Glomerular endothelial cell (primary cell): ENCODE measurements at places on chromosomes 7 and 10. TPM values are rescaled to one million over a fixed set of nuclear protein-coding genes. Genes with fewer than 3 reads are reported as not detected.

IQCE gene
- total RNA-seq: 6.7 and 12.7 TPM in 2 replicates

SMURF1 gene
- 17.3 and 25.0 TPM in 2 replicates for total RNA-seq

AOAH gene
- 0.64 TPM in 1 of 2 replicates, not detected in the other for total RNA-seq

NPC1L1 gene
- not detected in 2 replicates for total RNA-seq

CLDN4 gene
- total RNA-seq: 0.93 and 9.4 TPM in 2 replicates

TRIM50 gene
- not detected in 2 replicates for total RNA-seq

DNA sequence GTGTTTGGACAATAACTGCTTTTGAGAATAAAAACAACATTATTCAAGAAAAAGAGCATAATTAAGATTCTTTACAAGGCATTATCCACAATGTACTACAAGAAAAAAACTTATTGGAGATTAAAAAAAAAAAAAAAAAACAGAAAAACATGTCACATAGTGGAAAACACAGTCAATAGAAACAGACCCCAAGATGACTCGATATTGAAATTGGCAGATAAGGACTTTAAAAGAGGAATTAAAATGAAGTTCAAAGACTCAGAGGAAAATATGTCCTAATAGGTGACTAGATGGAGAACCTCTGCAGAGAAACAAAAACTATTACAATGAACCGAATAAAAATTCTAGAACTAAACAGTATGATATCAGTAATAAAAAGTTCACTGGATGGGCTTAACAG, 248.9 kb downstream of the CALN1 start:
- DNase-seq: no peak

DNA sequence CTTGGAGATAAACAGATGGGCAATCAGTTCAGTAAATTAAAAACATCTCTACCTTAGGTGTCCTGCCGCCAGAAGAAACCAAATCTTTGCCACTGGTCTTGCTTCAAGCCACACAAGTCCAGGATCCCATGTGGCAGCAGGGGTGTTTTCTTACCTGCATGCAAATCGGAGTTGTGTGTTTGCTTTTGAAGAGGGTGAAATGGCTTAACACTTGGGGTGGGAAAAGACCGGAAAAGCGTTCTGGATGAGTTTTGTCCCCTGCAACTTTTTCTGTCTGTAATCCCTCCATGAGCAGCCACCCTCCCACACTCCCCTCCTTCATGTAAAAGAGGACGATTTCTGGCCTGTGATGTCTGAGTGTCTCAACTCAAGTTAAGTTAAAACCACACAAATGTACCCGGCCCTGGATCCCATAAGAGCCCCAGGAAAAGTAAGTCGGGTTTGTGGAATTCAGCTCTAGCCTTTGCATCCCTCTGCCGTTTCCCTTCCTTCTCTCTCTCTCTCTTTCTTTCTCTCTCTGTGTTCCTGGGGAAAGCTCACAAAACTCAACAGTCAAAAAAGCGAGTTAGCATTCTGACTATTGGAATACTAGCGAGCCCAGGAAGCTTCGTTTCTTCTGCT, 178.5 kb downstream of the TCF7L2 start:
- DNase-seq: no peak

DNA sequence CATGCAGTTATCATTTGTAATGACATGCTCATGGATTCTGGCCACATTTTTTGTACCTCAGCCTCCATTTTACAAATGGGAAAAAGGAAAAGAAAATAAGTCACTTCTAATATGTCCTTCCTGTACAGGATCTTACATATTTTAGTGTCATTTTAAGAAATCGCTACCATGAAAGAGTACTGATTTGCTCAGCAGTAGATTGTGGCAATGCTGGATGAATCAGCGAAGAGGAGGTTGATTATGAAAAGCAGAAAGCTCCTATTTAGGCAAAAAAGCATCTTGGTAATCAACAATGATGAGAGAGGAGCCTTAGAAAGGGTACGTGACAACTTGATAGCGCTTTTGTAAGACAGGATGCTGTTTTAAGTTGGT, 522.9 kb downstream of the PARD3 start:
- no peak for DNase-seq

DNA sequence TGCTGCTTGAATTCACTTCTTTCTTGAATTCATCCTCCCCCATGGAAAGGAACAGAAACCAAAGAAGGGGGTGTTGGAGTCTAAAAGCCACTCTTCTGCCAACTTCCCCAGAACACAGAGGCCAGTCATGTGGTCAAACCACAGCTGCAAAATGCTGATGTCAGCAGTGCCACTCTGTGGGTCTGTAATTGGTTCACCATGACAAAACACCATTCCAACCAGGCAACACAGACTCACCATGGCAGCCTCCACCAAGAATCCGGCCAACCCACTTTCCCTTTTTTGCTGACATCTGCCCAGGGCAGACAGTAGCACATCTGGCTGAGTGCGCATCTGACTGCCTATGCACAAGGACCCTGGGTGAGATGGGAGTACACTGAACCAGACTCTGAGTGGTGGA, 16.8 kb downstream of the OSBPL3 start:
- DNase-seq: no peak

DNA sequence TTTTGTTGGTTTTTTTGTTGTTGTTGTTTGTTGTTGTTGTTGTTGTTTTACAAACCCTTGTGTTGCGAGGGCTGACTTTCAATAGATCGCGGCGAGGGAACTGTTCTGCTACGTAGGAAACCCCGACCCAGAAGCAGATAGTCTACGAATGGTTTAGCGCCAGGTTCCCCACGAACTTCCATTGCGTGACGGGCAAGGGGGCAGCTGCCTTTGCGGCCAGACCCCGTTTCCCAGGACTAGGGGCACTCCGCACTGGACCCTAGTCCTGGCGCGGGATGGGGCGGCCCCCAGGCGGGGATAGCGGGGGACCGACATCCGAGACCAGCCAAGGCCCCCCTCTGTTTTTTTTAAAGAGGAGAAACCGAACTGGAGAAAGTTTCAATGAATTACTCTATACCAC, 119.6 kb downstream of the LRRTM3 start:
- no peak for DNase-seq

DNA sequence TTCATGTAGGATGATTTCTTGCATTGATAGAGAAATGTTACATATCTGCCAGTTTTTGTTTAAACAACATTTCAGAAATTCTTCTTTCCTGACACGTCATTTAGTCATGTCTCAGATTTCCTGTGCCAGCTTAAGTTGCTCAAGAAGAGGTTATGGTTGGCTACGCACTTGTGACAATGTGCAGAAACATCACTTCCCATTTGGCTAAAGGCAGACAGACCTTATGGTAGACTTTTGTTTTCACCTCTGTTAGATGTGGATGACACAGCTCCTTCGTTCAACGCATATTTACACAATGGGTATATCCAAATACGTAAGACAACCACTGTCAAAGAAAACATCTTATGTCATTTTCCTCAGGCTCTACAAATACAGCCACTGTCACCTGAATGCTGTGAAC, 125.8 kb downstream of the DOCK4 start:
- DNase-seq: peak; percentile 89

- no peak for DNase-seq
Observed at GRCh38 chr10:97128516-97129154, 57.1 kb downstream of the SLIT1 start.

DNA sequence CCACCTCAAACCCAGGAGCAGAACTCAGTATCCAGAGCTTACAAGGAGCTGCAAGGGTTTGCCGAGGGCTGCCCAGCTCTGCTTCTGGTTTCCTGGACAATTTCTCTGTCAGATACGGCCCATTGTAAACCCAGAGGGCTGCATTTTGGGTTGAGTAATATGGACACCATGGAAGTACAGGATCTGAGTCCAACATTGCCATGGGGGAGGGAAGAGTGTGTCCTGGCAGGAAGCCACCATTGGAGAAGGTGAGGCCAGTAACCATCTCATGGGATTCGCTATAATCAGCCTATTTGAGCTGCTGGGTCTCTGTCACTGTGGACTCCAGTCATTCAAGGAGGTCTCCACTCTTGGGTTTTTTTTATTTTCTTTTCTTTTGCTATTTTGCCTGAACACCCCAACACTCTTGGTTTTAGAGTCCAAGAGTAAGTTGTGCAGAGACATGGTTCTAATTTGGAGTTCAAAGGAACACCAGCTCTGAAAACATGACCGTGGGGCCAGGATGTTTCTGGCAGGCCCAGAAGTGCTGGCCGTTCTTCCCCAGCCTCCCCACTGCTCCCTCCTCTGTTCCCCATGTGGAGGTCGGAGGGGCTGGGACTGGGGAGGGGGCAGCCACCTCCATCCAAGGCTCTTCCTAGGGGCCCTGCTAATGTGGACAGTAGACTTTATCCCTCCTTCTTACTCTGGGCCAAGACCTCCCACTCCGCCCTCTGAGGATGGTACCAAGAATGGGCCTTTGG, 46.2 kb downstream of the CHST3 start:
- no peak for DNase-seq

- DNase-seq: no peak
Observed at GRCh38 chr10:111600772-111601171, 523.9 kb downstream of the ADRA2A start.

GRCh38 chr10:8712656-8713055, 658.2 kb downstream of the GATA3 start:
- DNase-seq: no peak

DNA sequence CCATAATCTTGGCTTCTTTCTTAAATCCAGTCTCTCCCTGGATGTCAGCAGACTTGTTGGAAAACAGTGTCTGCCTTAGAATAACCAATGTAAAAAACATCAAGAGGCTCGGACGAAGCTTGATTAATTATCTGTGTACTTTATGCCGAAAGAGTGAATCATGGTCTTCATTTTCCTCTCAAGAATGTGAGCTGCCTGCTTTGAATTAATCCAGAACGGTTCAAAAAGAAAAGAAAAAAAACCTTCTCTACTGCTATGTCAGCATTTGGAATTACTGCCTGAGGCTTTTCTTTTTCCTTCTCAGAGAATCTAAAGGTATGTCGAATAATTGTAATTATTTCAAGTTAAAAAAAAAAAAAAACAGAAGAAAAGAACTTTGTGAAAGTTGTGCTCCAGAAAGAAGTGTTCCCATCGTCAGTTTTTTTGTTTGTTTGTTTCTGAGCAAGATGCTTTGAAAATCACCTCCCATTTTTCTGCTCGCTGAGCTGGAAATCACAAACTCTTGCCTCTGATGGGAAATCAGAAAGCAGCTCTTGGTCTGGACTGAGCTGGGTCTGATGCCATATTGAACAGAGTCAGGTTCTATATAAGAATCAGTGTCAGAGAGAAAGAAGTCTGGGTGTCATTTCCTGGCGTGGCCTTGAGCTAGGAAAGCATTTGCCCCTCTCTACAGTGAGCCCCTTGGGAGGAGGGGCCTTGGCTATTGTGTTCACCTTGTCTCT, 20.2 kb downstream of the PLPP4 start:
- peak; percentile 34 for DNase-seq

DNA sequence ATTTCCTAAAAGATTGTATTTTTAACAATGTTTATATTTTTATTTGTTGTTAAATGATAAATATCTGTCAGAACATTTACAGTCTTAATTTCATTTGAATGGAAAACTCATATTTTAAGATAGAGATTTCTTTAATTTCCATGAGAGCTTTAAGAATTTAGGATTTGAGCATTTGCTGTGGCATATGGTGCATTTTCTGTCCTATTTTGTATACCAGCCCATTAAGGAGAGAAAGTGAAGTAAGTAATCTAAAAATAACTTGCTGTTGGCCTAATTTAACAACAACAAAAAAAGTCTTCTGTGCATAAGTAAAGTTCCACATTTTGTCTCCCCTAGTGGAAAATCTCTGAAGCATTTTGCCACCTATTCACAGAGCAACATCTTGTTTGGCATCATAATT, 190.9 kb upstream of the PPP1R3A start:
- DNase-seq: no peak

DNA sequence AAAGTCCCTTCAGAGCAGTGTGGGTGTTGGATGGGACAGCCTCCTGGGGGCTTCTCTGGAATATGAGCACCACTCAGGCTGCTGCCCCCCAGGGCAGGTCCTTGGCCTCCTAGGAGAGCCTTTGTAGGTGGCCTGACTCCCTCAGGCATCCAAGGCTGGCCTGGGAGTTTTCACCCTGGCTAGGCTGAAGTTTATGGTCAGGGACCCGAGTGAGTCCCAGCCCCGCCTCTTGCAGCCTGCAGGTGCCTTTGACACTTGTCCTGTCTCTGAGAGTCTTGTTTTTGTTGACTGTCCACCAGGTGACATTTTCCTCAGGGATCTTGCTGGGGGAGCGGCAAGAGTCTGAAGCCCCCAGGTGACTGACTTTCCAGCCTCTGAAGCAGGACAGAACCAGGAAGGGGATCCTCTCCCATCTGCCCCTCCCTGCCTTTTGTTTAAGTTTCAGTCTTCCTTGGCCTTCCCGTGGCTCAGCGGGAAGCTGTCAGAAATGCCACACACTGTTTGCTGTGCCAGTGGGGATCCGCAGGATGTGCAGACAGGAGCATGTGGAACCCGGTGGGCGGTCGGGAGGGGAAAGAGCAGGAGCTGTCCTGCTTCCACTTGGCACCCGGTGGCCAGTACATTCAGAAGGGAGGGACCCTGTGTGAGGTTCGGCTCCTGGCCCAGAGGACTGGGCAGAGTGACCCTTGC, 59.5 kb downstream of the LRRC18 start:
- DNase-seq: no peak

DNA sequence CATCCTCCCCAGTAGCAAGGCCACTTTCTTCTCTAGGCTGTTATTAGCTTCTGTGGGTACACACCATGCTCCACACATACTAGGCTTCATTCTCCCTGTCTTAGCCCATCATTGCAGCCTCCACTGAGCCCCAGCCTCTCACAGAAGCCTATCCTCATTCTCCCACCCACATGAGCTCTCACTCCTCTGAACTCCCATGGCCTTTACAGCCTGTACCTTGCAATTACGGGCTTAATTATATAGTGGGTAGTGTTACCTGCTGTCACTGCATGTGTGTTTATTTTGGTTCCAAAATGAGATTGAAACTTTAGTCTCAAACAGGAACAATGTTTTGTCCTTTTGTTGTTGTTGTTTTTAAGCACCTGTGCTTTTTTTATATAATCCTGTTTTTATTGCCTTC, 460.0 kb downstream of the KCNMA1 start:
- DNase-seq: no peak

DNA sequence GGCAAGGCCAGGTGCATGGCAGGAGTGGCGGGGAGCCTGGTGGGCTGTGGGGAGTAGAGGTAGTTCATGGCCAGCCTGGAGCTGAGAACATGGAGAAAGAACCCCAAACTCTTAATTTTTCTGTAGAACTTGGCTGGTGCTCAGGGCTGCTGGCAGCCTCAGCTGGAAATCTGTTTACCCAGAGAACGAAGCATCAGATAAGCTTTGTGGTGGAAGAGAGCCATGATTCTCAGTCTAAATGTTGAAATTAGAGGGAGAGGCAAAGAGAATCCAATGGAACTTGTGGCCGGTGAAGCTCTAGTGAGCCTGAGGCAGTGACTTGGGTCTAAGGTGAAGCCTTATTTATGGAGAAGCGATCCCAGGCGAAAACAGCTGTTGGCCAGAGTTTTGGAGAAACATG, 126.4 kb downstream of the CCDC3 start:
- DNase-seq: no peak

DNA sequence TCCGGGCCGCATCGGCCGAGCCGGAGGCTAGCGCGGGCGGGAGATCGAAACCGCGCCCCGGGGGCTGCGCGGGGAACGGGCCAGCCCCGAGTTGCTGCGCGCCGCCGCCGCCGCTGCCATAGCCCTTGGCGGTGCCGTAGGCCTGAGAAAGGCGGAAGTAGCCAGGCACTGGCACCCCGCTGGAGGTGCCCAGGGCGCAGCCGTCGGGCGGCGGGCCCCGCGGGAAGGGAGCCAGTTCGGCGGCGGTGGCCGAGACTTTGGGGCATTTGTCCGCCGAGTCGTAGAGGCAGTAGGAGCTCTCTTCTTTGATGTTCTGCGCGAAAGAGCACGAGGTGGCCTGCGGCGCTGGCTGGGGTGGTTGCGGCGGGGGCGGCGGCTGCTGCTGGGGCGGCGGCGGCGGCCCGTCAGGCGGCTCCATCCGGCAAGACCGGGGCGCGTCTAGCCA, 587 bp downstream of the HOXA10 start:
- DNase-seq: no peak
